ENCODE measurements at places on chromosomes 1 and 21.

DNA sequence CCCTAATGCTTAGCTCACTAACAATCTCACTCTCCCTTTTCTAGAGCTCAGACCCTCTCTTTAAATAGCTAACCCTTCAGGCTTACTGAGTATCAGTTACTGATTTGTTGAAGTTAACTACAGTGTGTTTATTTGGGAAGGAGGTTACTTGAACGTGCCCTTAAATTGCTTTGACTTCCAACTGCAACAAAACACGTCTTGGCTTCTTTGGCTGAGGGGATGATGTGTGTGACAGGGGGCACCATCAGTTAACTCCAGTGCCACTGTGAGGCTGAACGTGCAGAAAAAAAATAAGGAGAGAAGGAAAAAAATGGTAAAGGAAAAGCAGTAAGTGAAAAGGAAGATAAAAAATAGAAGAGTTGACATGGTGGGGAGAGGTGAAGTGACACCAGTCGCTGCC is 75.1 kb upstream of the NRIP1 start:
- DNase-seq: no peak

DNA sequence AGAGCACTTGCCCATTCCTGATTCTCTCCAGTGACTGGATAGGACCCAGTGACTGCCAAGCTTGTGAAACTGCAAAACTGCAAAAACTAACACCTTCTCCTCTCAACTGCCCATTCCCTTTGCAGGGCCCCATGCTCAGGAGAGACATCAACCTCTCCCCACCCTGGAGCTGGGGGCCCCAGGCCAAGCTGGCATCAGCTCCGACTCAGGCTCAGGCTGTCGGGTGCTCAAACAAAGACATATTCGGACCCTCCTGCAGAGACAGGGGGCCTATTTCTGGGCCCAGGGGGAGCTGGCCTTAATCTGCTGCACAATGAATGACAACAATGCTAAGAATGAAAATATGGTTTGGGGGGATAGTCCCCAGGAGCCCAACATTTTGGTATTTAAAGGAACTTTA is 11.8 kb downstream of the LMX1A start:
- no peak for DNase-seq

DNA sequence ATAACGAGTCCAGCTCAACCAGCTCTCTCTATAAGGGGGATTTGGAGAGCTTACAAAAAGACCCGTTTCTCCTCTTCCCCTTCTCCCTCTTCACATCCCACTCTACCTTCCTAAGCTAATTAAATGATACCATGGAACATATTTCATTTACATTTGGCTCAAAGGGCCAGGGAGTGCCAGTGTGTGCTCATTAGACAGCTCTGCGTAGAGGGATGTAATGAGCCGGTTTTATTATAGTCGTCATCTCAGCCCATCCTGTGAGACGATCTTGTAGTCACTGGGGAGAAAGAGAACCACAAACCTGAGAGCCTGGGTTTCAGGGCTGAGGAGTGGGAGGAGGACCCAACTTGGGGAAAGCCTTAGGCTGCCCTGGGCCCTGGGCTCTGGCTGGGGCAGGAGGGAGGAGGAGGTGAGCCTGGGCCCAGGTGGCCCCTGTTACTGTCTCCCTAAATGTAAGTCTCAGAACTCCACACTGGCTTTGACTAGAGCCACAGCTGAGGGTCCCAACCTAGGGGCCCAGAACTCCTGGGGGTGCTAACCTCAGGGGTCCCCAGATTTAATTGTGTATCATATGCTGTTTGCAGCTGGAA is 354.6 kb downstream of the MATN1 start:
- no peak for DNase-seq

- DNase-seq: no peak
Observed at GRCh38 chr1:4778056-4778455, 123.6 kb downstream of the AJAP1 start.

DNA sequence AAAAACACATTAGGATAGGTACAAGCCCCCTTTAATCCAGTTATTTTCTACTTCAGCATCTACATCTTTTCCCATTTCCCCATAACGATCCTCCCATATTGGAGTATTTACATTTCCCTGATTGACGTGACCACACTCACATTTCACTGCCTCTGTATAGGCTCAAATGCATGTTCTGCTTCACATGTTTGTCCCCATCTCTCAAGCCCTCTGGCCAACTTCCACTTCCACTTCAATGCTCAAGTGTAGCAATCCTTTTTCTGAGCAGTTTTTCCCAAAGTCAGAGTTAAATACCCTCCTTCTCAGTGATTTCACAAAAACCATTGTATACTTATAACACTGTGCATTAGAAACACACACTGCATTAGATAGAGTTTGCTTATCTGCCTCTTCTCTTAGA is 61.8 kb upstream of the TTLL7 start:
- DNase-seq: no peak

GRCh38 chr1:228036701-228037231 is 30.0 kb downstream of the WNT3A start:
- no peak for DNase-seq

DNA sequence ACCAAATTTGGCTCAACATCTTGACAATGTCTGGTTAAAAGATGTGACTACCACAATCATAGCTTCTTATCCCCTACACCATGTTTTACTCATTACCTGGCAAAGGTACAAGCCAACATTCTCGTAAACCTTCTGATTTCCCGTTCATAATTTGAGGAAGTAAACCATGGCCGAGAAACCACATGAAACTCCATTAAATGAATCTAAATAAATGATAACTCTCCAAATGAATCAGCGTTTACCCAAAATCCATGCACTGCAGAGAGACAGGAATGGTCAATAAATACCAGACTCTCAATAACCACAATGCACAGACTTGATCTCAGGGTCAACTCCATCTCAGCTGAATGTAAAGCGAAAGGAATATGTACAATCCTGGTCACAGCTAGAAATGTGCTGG is 125.2 kb downstream of the TYW3 start:
- no peak for DNase-seq

GRCh38 chr1:247415423-247416361 is at the start of gene NLRP3:
Gene NLRP3 (plus strand): TSS chr1:247416173. CDS start chr1:247418801, 2,628 bp downstream.
- DNase-seq: no peak

- no peak for DNase-seq
Observed at GRCh38 chr1:91707114-91707889, 178.6 kb downstream of the TGFBR3 start.

DNA sequence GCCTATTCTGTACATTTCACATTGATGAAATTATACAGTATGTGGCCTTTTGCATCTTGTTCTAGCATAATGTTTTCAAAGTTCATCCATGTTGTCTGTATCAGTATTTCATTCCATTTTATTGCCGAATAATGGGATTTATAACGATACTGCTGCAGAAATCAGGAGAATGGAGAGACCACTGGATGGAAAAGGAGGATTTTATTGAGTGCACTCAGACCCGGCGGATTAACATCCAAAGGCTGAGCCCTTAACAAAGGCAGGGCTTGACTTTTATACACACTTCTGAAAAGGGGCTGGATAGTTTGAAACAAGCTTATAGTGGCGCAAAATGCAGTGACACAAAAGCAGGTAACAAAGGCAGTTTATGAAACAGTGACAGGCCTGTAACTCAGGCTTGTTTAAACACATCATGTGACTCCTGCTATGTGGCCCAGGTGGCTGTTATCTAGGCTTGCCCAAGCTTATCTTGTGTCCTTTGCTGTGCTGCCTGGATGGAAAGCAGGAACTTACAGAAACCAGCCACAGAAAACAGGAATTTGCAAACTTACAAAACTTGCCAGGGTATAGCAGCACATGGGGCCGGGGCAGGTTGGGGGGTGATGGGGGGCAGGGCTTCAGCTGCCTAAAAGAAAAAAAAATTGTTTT is 32.8 kb upstream of the KCNJ15 start:
- no peak for DNase-seq

DNA sequence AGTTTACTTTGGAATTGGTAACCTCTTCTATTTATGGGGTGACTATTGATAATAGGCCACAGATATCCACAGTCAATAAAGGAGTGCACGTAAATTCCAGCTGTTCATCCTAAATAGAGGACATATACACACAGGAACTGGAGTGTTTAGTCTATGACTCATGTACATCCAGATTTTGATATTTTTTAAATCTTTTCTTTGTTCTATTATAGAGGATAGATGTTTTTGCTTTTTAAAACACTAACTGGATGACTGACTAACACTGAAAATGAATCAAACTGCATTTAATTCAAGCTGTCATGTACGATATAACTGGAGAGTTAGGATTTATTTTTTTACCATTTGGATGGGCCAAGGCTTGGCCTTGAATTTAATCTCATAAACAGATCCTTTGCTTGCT is 45.9 kb downstream of the RGL1 start:
- peak; percentile 53 for DNase-seq

- peak; percentile 5 for DNase-seq
Observed at GRCh38 chr1:157691285-157691920, 9.2 kb downstream of the FCRL3 start.

DNA sequence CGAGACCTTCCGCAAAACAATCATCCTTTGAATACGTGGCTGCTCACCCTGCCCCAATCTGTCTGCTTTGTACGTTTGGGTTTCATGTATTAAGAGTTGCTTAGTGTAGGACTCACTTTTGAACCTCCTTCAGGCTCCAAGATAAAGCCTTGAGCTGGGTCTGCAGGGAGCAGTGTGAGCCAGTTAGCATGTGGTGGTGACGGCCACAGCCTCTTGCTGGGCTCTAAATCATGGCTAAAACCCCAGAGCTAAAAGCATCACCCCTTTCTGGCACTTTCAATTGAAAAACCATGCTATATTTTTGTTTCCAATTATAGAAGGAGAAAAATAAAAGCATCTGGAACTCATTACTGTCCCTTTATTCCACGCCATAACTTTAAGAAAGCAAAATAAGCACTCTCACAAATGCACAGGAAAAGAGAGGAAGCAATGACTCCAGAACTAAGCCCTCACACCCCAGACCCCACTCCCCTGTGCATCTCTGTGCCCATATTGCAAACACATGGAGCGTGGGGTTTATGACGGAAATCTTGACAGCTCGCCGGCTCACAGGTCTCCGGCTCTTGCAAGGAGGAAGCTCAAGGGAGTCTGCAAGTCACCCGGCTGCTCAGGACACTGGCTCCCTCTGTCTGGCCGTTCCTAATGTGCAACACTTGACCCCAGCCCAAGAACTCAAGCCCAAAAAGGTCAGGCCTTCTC is 135.5 kb downstream of the MIS18A start:
- DNase-seq: no peak

DNA sequence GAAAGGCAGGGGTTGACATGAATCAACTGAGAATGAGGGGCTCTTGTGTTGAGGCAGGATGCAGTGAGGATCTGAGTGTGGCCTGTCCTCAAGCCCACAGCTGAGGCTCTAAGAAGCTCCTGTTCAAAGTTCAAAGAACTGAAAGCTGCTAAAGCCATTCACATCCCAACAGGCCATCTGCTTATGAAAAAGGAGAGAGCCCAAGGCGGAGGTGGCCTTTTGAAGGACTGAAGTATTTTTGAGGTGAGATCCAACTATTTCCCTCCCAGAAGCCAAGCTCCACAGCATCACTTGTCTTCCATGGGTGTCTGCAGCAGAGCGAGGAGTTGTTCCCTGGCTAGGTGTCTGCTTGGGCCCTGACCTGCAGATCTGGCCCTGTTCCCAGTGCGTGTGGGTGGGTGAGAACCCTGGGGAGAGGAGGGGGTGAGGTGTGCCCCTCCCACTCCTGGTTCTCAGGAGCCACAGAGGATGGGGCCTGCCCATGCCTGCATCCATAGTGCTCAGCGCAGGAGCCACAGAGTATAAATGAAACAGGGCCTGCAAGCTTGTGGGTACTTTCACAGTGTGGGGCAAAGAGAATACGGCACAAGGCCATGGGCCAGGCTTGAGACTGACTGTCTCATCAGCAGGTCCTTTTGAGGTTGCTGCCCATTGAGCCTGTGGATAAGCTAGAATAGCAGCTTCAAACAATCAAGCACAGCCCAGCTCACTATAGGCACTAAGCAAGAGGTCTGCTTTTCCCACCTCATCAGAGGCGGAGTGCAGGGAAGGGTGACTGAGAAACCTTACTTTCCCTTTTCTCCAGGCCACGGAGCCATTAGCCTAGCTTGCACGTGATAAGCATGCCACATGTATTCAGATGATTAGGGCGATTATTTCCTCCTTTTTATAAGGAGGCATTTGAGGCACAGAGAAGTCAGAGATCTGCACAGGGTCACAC is 15.7 kb downstream of the REG4 start:
- no peak for DNase-seq

Measured in dermis microvascular lymphatic vessel endothelial cell (primary cell).